ENCODE measurements at places on chromosomes 5 and 9.
A peak's percentile ranks its signal among the peaks of the same experiment; 100 is the strongest.

DNA sequence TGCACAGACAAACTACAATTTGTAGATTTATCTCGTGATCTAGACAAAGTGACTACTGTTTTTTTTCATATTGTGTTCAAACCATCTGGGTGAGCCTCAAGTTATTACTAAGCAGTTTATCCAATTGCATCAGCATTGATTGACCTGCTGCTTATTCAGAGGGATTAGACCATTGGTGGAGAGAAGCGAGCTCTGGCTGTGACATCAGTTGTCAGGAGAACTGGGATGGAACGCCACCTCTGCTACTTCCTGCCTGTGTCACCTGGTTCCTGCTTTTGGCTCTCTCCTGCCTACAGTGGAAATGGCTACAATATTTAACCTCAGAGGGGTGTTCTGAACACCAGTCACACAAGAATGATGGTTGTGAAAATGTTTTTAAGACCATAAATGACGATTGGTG is 12.1 kb downstream of the NR4A3 start:
- no peak for DNase-seq

GRCh38 chr9:90600029-90600428 is 42.6 kb downstream of the DIRAS2 start:
- no peak for DNase-seq

DNA sequence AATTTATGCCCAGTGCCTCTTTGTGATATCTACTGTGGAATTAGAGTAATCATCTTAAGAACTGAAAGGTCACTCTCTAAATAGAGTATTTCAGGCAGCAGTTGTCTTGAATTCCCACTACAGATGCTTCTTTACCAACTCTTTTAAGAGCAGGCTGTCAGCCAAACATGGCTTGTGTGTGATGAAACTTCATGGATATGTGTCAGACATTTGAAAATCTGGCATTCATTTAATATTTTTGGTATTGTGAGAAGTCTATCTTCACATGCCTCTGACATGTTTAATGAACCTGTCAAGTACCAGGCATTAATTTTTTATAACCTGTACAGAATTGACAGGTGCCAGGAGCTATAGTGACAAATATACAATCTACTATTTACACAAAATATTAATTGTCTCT is 318.6 kb downstream of the CDH9 start:
- DNase-seq, result no peak

GRCh38 chr5:176797456-176798050 is 12.8 kb upstream of the UNC5A start:
- DNase-seq, result no peak

- DNase-seq, result no peak
These were observed 1.3 kb downstream of the PSAT1 start for GRCh38 chr9:78298046-78298765.

- DNase-seq, result no peak
These were observed 120.7 kb downstream of the PBX3 start for GRCh38 chr9:125867751-125868415.

DNA sequence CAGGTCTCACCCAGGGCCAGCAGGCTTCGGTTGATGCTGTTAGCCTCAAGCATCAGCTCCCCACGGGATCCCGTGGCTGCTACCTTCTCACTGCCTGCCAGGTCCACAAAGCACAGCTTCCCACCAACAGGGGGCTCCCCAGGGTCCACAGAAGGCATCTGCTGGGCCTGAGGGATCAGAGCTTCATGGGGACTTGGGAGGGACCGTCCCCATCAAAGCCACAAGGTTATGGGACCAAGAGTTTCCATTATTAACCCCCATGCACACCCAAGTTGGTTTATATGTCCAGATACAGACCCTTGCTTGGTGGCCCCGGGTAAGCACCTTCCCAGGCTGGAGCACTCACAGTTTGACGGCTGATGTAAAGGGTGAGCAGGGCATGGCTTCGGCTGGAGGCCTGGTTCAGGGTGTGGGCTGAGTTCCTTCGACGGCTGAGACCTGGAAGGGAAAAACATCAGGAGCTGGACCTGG is 3.0 kb downstream of the KIF12 start:
- DNase-seq, result no peak

GRCh38 chr9:121607434-121608167 is 43.8 kb upstream of the DAB2IP start:
- DNase-seq, result no peak

GRCh38 chr9:4617752-4618151 is 44.3 kb upstream of the PLPP6 start:
- no peak for DNase-seq

DNA sequence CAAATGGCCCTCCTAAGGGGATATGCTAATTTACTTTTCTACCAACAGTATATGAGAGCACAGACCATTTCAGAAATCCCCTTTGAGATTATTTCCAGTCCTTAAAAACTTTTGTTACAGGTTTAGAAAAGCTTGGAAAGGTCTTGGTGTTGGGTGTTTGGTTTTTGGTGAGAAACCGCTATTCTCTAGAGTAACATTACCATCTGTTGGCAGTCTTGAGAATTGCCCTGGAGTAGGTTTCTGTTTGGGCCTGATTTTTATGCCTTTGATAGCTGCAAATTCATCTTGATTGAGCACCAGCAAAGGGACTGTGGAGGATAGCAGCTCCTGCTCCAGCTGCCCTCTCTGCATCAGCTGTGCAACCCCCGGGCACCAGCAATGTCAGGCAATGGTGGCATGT is 8.0 kb downstream of the NUDT2 start:
- DNase-seq, result no peak

DNA sequence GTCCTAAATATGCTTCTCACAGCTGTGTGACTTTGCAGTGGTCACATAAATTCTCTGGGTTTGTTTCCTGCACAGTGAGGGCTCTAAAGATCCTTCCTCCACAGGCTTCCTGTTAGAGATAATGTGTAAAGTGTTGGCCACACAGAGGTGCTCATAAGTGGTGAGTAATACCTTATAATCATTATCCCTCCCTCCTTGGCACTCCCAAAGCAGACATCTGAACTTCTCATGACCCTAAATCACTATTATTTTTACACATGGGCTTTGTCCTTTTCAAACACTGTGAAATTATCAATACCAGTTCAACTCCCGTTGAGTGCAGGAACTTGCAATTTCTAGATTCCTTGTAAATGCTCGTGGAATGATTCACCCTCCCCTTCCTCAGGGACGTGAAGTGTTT is 100.2 kb downstream of the BRINP1 start:
- DNase-seq, result no peak

DNA sequence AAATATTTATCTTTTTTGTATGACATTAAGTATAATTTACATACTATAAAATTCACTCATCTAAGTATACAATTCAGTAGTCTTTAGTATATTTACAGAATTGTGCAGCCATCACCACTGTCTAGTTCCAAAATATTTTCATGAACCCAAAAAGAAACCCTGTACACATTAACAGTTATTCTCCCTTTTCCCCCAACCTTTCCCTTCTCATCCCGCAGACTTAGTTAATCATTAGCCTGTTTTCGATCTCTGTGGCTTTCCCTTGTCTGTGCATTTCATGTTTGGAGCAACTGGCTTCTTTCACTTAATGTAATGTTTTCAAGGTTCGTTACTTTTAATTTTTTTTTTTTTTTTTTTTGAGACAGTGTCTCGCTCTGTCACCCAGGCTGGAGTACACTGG is 37.5 kb downstream of the MTREX start:
- DNase-seq, result no peak

GRCh38 chr9:22228542-22228941 is 218.1 kb upstream of the DMRTA1 start:
- no peak for DNase-seq

- DNase-seq, result no peak
These were observed 50.8 kb upstream of the TEX48 start for GRCh38 chr9:114732823-114733222.

GRCh38 chr5:117590944-117591343 is 1016.3 kb upstream of the SEMA6A start:
- DNase-seq, result no peak

- no peak for DNase-seq
These were observed 160.1 kb downstream of the DOCK8 start for GRCh38 chr9:374736-375135.

- DNase-seq, result no peak
These were observed 10.7 kb downstream of the WNK2 start for GRCh38 chr9:93194641-93195040.

DNA sequence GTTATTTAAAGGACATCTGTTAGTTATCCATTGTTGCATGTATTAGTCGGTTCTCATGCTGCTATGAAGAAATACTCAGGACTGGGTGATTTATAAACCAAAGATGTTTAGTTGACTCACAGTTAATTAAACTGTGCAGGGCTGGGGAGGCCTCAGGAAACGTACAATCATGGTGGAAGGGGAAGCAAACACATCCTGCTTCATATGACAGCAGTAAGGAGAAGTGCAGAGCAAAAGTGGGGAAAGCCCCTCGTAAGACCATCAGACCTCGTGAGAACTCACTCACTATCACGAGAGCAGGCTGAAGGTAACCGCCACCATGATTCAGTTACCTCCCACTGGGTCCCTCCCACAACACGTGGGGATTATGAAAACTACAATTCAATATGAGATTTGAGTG is 2064.1 kb downstream of the MAT2B start:
- DNase-seq, result no peak

DNA sequence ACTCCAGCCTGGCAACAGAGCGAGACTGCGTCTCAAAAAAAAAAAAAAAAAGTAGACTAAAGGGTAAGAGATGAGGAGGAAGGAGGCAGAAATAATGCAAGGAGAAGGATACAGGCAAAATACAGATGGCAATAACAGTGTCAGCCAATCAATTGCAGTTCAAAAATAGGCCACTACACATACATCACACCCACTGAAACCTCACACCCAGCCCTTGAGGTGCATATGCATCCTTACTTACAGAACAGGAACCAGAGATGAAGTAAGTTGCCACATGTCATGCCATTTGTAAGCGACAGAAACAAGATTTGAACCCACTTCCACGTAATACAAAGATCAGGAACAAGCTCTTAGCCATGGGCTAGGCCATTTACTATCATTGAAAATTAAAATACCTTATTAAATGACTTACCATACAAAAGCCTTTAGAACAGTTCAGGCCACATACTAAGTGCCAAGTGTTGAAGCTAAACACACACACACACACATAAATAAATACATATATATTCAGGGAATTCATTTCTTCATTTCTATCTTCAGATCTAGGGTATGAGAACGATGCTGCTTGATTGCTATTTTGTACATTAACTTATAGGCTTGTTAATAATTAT is 98.4 kb downstream of the FNBP1 start:
- peak; percentile 83 for DNase-seq

- DNase-seq, result no peak
These were observed 261.9 kb upstream of the ZNF462 start for GRCh38 chr9:106600955-106601560.

- DNase-seq, result no peak
These were observed 367.6 kb downstream of the ARL15 start for GRCh38 chr5:53942724-53943123.

GRCh38 chr9:95047452-95048224 is 269.9 kb downstream of the FANCC start:
- no peak for DNase-seq

GRCh38 chr9:31597977-31598376 is 786.5 kb upstream of the ACO1 start:
- no peak for DNase-seq

GRCh38 chr9:34623374-34624235 is 3.3 kb upstream of the DCTN3 start:
- DNase-seq, result no peak

- no peak for DNase-seq
These were observed 60.9 kb upstream of the TMED7 start for GRCh38 chr5:115686738-115687074.

DNA sequence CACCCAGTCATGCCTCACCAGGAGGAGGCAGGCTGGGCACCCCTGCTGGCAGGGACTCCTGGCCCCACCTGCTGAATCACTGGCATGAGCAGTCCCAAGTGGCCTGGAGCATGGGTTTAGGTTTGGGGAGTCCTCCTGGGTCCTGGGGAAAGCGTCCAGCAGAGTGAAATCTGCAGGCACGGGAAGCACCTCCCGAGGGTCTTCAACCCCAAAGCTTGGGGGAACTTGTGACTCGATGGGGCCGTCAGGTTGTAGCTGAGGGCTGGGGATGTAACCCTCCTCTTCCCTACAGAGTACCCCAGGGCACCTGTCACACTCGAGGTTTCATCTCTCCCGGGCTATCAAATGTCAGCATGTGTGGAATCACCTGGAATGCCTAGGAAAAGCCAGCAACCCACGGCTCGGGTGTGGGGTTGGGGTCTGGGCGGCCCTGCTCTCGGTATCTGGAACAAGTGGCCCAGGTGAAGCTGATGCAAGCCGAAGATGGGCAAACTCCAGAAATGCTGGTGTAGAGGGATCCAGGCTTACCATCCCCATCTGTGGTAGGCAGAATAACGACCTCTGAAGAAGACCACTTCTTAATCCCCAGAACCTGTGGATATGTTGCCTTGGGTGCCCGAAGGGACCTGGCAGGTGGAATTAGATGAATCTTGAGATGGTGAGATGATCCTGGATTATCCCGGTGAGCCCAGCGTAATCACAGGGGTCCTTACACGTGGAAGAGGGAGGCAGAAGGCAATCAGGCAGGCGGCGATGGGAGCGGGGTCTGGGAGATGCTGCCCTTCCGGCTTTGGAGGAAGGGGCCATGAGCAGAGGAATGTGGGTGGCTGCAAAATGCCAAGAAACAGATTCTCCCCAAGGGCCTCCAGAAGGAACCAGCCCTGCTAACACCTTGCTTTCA is 6.1 kb upstream of the RASGEF1C start:
- DNase-seq, result no peak

GRCh38 chr9:135617991-135618411 is 21.3 kb downstream of the GLT6D1 start:
- no peak for DNase-seq

DNA sequence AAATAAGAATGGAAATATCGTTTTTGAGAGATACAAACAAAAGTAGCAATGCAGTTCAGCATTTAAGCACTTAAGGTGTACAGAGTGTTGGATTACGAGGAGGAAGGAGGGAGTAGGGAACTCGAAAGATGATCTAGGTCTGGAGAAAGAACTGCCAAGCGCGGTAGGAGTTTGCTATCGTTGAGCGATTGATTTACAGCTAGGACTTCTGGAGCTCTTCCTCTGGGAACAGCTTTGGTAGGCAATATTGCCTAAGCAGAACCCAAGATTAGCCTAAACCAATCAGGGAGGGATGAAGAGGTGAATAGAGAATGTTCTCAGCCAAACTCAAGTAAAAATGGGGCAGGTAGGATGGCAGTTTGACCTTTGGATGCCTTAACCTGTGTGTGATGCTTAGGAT is 965 bp downstream of the CLTA start:
- DNase-seq, result no peak

DNA sequence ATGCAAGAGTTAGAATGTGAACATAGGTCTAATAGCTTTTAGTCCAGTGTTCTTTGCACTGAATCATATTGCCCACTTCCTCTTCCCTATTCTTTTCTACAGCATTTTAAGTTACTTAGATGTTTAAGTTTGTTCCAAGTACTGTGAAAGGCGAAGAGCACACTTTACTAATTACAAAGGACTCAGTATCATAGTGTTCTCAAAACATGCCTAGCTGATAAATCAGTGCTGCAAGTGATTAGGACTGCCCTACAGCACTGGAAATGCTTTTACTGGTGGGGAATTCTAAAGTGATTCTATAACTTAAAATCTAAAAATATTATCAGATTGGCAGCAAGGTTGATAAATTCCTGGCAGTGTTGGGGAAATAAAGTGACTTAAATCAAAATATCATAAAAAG is 177.9 kb upstream of the KCNN2 start:
- DNase-seq, result no peak
